ENCODE measurements at places on chromosomes 16 and 17.

DNA sequence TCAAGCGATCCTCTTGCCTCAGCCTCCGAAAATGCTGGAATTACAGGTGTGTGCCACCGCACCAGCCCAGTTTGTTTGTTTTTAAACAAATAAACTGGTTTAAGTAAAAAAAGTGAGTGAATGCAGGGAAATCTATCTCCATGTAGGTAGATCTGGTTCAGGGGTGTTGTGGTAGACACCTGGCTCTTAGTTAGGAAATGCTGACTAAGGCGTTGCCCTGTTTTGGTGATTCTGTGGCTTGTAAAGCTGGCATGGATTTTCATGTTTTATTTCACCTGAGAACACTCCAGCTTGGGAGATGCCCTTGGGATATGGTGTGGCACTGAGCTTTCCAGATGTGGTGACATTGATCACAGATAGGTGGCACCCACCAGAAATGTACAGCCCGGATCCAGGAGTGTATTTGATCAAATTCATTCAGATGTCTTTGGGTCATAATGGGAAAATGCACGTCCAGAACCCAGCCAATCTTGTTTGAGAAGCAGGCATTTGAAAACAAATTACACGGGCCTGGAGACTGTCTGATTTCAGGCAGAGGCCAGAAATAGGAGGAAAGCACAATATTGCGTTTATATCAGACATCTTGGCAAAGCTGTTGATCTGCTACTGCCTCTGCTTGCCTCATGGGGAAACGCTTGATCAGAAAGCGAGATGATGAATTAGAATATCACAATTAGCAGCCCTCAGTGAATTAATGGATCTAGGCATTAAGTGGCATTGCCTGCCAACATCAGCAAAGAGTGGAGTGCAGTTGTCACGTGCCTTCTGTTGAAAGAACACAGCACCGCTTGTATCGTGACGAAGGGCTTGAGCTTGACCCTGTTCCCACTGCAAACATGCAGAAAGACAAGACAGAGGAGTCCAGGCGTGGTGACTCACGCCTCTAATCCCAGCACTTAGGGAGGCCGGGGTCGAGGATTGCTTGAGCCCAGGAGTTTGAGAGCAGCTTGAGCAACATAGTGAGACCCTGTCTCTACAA lies 7.3 kb upstream of the IL34 start:
- no peak for DNase-seq

DNA sequence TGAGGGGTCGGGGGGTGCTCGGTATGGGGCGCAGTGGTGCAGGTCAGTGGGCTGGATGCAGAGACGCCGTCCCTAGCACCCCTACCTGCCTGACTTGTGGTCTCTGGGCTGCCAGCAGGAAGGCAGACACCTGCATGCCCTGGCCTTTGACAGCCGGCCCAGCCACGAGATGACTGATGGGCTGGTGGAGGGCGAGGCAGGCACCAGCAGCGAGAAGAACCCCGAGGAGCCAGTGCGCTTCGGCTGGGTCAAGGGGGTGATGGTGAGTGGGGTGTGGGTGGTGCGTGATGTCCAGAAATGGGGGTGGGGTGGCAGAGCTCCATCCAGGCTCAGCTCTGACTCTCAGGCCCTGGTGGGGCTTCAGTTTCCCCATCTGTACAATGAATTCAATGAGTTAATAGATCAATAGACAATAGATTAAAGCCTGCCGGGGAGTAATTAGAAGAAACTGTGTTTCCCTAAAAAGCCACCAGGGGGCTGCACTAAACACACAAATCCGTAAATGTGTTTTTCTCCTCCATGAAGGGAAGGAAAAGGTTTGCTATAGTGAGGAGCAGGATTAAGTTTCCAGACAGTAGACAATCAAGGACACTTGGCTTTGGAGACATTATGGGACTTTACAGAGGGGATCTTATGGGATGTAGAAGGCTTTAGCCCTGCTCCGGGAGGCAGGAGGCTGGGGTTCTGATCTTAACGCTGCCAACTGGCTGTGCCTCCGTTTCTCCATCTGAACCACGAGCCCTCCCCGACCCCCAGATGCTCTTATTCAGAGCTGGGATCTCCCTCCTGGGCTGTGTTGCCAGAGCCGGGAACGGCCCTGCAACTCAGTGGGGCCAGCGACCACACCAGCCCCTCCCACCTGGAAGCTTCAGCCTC lies 2.2 kb downstream of the SLC12A3 start:
- DNase-seq = no peak

GRCh38 chr16:78570399-78571141 lies 471.1 kb downstream of the WWOX start:
- DNase-seq = no peak

GRCh38 chr17:77471984-77472461 lies 331.3 kb downstream of the SEC14L1 start:
- no peak for DNase-seq

DNA sequence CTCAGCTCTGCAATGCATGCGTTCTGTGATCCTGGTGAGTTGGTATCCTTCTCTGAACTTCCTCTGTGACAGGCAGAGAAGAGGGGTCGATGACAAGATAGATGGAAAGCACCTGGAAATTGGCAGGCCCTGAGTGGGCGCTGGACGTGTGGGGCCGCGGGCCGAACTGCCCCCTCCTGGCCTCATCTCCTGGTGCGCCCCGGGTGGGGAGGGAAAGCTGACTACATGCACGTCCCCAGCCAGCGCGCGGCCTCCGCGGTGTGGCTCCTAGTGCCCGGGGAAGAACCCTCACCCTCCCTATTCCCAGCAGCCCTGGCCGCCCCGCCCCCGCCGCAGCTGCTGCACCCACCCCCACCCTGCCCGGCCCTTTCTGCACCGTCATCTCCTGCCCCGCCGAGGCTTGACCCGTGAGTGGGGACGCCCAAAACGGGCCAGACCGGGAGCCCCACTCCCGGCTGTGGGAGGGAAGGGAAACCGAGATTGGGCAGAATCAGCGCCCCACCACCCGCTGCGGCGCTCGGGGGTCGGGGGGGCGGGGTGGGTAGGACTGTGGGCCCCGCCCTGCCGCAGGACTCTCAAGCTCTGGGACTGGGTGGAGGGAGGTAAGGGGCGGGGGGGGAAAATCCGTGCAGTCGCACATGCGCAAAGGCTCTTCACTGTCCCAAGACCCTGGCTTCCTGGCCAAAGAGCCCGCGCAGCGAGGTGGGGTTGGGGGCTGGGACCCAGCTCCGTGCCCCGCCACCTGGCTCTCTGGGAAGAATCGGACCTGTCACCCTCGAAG lies at the start of gene NOL3:
TSS of gene NOL3 (plus strand) at position 371 of the 781 bp plus-strand sequence.
- DNase-seq = no peak

- DNase-seq = no peak
Measured at GRCh38 chr16:15450624-15451023, 16.2 kb downstream of the BMERB1 start.

DNA sequence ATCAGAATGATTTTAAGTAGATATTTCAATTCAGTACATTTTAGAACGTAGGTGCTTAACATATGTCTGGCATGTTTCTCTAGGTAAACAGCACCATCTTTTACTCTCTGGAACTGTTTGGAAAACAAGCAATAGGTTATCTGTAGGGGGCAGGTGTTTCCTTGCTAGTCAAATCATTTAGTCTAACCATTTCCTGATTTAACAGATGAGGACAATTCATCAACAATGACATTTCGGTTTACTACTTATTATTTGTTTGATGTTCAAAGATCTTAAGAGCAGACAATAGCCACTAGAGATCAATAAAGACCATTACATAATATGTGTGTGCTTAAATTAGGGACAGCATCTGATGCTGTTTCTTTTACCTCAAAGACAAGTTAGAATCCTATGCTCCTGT lies 173.1 kb downstream of the CEP112 start:
- no peak for DNase-seq

DNA sequence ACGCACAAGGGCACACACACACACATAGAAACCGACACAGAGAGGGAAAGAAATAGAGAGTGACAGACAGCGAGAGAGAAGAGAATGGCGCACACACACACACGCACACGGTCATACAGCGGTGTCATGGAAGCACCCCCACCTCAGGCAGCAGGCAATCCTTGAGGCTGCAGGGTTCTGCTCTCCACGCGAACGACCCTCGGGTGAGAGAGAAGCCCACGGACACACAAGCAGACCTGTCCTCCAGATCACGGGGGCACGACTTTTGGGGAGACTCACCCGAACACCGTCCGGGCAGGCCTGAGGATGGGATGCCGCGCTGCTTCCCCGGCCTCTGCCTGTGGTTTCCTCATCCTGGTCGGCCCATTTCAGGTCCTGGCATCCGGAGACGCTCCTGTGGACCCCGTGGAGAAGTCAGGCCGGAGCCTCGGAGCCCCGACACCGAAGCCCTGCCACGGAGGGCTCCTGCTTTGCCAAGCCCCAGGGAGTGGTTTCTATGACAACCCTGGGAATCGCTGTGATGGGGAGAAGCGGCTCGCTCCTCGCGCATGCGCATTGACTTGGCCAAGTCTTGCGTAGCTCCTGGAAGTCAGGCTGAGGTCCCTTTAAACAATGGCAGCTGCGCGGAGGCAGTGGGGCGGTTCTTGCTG lies 118.2 kb upstream of the KCNJ18 start:
- no peak for DNase-seq

GRCh38 chr17:76276461-76277299 lies 11.5 kb downstream of the UBALD2 start:
- DNase-seq = no peak

- no peak for DNase-seq
Measured at GRCh38 chr17:73379826-73380225, 68.0 kb upstream of the CDC42EP4 start.

DNA sequence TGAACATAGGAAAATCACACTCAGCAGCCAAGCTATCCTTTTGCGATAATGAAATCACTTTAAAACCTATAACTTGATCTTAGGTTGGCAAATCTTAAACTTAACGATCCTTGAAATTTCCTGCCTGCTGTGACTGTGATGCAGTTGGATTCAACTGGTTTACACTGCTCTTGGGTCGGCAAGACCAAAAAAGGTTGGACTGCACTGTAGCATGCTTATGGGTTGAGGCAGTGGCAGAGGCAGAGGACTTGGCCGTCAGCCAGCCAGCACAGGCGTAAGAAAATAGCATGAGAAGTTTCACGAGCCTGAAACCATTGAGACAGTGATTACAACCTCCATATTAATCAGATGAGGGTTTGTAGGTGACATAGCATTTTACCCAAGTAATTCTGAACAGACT lies 21.4 kb downstream of the WSB1 start:
- no peak for DNase-seq

DNA sequence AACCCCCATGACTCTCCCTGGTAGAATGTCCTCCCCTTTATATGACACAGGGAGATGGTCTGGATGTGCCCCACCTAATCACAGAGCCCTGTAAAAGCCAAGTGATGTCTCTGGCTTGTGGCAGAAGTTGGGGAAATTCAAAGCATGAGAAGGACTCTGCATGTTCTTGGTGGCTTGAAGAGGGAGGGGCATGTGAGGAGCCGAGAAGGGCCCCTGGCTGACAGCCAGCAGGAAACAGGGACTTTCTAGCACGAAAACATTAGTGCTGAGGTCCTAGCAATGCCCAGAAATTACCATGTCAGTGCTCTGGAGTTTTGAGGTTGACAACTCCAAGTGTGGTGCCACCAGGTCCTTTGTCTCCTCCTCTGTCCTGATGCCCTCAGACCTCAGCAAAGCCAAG lies 75.9 kb downstream of the USP22 start:
- no peak for DNase-seq

GRCh38 chr17:40975516-40975915 lies 8.6 kb downstream of the KRT40 start:
- no peak for DNase-seq

DNA sequence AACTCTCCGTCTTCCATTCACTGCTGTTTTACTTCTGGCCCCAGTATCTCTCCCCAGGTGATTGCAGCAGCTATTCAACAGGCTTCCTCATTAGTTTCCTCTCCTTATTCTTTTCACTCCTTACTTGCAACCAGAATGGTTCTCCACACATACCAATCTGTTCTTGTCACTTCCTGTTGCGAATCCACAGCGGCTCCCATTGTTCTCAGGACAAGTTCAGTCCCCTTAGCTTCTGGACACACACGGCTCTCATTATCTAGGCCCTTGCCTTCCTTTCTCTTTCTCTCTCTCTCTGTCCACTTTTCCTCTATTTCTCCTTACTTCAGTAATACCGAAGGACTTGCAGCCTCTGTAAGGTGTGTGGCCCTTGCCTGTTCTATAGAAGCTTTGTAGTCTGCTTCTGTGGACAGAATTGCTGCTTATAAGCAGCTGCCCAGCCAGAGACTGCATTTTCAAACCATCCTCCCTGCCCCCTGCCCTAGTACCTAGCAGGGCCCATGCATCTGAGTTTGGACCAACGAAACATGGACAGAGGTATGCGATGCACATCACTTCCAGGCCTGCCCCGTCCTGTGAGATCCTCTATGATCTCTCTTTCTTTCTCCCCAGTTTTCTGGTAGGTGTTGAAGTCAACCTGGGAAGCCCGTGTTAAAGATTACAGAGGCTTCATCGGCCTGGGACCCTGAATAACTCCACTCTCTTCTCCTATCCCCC lies 45.7 kb downstream of the VAT1L start:
- DNase-seq = no peak

DNA sequence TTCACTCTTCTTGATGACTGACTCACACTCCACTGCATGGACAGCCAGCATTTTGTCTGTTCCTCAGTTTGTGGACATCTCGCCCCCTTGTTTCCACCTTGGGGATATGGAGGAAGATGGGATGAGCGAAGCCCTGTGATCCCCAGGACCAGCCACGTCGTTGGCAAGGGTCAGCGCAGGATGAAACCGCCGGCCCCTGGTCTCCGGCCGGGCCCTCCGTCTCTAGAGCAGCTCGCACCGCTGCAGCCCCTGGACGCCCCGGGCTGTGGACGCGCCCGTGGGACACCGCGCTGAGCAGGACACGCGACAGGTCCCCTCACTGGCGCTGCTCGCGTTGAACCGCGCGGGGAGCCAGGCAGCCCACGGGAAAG lies 604 bp upstream of the ZC3H18 start:
- DNase-seq = peak; percentile 43

DNA sequence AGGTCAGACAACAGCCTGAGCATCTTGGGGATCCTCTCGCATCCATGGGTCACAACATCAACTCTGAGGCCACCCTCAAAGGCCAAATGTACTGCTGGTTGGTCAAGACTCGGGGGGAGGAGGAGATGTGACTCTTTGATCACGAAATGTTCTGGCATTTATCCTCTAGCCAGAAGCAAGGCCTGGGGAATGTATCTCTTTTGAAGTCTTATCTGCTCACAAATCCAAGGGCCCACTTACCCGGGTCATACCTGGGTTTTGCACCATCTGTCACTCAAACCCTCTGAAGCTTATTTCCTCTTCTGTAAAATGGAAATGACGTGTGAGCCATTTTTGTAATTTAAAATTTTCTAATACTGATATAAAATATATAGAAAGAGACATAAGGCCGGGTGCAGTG lies 13.2 kb downstream of the CA7 start:
- no peak for DNase-seq

GRCh38 chr17:50863221-50863843 lies 2.8 kb downstream of the TOB1 start:
- no peak for DNase-seq

DNA sequence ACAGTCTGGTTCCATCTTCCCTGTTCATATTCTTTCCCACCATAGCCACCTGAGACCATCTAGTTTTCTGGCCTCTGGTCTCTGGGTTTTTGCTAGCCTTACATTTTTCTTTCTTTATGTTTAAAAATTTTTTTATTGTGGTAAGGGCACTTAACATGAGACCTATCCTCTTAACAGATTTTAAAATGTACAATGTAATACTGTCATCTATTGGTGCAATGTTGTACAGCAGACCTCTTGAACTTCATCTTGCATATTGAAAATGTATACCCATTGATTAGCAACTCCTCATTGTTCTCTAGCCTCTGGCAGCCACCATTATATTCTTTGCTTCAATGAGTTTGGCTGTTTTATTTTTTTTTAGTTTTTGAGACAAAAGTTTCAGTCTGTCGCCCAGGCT lies 39.2 kb downstream of the ITGAM start:
- DNase-seq = no peak

GRCh38 chr16:79411357-79411756 lies 189.2 kb downstream of the MAF start:
- DNase-seq = no peak

All from activated gamma-delta T cell (primary cell).